Peyer's patch (tissue), 4 donors: ENCODE measurements at places on chromosomes 5 and 9. TPM values are rescaled to one million over a fixed set of nuclear protein-coding genes. Genes with fewer than 3 reads are reported as not detected.

DNA sequence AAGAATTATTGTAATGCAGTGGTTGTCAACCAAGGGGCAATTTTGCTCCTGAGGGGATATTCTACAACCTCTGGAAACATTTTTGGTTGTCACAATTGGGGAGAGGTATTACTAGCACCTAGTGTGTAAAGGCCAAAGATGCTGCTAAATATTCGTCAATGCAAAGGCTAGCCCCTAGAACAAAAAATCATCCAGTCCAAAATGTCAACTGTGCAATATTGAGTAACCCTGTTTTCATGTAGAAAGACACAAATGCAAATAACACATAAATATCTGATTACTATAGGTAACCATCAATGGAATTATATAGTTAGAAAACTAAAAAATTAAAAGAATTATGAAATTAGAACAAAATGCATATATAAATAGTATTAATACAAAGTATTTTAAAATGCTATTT, 26.1 kb downstream of the RNF145 start:
- DNase-seq = no peak

Gene PCDHB13
- 0.28 TPM for total RNA-seq

DNA sequence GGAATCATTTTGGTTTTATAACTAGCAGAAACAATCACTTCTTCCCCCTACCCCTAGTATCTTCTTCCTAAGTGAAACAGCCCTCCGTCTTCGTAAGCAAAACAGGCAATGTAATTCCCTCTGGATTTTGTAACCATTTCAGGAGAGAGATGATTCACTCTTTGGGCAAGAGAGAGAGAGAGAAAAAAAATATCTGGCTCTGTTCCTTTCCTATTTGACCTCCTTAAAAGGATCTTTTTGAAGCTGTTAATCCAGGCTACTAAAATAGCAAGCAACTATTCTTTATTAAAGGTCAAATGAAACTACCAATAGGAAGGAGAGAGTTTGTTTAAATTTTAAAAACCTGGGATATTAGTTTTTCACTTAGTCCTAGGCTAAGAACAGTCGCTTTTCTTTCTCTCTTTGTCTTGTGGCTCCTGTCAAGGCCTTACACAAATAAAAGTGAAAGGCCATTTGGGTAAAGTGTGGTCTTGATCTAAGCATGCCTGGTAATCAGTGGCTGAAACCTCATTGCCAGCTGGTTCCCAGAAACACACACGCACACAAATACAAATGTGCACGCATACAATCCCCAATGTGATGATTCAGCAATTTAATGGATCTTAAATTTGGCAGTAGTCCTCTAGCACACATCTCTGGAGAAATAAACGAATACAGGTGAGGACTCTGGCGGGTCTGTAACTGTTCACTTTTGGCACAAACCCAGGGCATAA, 70.2 kb downstream of the PRUNE2 start:
- no peak for DNase-seq

Gene CRAT
- 148 TPM for total RNA-seq

Gene SNCB
- not detected for total RNA-seq

DNA sequence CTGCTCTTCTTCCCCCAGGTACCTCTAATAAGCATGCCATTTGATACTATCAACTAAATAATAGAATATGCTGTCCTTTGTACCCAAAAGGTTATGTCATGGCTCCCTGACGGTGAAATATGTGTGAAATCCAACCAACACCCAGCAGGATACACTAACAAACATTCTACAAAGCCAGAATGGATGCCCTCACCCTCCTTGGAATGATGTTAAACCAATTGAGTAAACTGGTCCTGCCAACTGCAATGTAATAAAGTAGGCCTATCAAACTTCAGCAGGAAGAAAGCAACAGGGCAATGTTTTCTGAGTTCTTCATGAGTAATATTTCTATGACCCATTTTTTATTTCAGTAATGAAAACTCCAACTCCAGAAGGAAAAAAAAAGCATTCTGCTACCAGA, 24.9 kb downstream of the RGMB start:
- DNase-seq = no peak

DNA sequence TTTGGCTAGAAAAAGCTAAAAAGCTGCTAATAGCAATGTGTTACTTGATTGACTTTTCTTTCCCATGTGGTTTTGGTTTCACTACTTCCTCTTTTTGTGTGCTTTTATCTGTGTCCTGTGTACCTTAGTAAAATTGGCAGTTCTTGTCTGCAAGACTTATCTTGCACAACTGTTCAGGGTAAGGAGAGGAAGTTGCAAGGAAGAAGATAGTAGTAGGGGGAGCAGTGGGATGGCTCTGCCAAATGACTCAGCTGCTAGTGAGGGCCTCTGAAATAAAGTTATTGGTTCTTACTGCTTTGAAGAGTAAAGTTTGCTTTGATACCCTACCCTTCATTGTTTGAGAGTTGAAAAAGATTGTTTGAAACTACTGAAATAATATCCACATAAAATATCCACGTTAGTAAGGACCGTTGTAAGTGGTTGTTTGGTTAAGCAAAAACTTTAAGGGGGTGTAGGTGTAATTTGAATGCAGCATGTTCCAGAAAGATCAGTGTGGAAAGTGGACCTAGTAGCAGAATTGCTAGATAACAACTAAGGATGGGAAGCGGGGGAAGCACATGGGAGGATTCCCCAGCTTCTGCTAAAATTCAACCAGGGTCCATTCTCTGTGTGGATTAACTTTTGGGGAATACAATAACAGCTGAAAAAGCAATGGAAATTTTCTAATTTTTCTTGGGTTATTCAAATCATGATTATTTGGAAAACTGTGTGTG, 123.5 kb downstream of the SCAMP1 start:
- DNase-seq = no peak

DNA sequence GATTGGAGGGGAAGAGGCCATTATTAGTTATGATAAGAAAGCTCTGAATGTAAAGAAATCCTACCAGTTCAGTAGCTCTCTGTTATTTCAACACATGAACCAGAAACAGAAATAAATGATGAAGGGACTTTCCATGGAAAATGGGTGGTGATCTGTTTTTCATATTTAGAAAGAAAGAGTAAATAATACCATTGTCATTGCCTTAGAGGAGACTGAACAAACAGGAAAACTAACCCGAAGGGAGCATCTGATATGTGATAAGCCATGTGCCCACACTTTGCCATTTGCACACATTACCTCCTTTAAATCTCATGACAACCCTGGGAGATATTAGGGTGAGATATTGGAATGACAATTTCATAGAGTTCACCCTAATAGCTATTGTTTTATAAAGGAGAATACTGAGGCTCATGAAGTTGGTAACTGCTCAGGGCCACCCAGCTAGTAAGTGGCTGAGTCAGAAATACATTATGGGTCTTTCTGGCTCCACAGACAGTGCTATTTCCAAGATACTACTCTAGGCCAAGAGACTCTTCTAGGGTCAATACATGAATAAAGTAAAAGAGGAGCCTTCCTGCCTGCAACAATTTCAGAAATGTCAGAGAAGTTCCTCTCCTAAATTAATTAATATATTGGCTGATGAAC, 111.0 kb upstream of the SLIT3 start:
- no peak for DNase-seq

GRCh38 chr5:143142596-143143435, 260.7 kb downstream of the NR3C1 start:
- DNase-seq = no peak

- DNase-seq = peak; percentile 63
Measured at GRCh38 chr9:136943291-136944211, 987 bp downstream of the FBXW5 start.

Gene SLC46A2
- total RNA-seq = not detected
